ENCODE measurements at places on chromosomes 6 and 20.
A peak's percentile ranks its signal among the peaks of the same experiment; 100 is the strongest.

- DNase-seq, result no peak
Observed at GRCh38 chr20:38250609-38251008, 9.9 kb downstream of the KIAA1755 start.

DNA sequence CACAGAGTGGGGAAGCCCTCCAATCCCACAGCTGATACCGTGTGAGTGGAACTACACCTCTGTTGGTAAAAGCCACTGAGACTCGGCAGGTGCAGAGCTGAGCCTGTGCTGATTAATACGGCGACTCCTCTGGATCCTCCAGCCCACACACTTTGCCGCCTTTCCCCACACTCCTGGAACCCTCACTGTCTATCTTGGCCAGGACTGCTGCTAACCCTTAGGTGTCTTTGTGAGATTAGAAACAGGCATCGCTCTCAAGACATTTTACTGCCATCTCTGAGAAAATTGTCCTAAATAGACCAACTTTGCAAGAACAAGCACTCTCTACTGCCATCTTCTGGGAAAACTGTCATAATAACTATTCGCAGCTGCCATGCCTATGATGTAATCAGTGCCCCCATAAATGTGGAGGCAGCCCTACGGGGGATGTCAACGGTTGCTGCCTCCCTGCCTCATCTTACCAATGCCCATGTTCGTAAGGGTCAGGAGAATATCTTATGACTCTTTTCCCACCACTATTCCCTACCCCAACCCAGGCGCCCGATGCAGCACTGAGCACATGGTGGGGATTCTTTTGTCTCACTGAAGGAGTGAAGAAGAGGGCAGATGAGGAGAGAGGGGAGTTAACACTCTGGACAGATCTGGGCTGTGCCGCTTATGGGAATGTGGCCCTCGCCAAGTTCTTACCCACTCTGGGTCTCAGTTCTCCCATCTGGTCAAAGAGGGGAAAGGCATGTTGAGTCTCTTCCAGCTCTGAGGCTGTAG, 26.1 kb upstream of the KCNB1 start:
- DNase-seq, result peak; percentile 20

DNA sequence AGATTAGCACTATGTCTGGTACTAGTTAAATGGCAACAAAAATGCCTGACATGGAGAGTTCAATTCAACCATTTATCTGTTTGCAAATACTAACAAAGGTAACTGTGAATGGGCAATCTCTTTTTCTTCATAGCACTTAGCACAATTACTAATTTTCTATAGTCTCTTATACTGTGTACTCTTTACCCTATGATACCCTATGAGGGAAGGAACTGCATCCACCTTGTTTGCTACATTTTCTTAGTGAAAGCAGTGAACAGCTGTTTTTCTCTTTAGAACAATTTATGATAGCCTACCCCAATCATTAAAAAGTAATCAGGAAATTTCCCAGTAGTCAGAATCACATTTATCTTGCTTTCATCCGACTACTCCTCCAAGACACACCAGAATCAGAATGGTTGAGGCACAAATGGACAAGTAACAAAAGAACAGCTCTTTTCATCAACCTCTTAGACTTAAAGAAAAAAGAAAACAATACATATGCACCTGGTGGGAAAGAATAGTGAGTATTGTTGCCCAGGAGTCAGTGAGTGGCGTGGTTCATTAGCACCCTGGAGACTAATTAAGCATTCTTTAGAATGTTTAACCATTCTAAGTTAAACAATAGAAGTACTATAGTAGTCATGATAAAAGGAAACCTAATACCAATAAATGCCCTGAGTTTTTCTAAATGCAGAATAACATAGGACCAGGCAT, 16.7 kb downstream of the ZNF292 start:
- DNase-seq, result no peak

DNA sequence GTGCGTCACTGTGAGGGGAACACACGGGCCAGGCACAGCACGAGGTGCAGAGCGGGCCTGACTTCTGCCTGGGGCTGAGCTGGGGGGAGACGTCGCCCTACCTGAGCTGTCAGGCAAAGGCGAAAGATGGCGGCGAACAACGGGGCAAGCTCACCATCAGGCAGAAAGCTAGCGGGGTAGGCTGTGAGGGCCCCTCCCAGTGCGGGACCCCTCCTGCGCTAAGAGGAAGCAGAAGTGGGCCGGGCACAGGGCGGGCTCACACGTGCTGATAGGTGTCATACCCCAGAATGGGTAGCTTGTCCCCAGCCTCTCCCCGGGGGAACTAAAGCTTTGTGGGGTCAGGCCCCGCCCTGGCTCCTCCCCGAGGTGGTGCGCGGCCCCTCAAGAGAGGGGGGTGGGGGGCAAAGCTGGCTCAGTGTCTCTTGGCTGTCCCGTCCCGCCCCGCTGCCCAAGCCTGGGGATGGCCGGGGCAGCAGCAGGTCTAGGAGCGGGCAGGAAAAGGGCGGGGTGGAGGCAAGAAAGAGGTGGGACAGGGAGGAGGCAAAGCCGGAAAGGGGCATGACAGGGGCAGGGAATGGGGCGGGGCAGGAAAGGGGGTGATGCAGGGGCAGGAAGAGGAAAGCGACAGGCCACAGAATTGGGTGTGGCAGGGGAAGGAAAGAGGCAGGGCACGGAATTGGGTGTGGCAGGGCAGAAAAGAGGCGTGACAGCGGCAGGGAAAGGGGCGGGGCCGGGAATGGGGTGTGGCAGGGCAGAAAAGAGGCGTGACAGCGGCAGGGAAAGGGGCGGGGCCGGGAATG, 14.7 kb downstream of the UCKL1 start:
- no peak for DNase-seq

DNA sequence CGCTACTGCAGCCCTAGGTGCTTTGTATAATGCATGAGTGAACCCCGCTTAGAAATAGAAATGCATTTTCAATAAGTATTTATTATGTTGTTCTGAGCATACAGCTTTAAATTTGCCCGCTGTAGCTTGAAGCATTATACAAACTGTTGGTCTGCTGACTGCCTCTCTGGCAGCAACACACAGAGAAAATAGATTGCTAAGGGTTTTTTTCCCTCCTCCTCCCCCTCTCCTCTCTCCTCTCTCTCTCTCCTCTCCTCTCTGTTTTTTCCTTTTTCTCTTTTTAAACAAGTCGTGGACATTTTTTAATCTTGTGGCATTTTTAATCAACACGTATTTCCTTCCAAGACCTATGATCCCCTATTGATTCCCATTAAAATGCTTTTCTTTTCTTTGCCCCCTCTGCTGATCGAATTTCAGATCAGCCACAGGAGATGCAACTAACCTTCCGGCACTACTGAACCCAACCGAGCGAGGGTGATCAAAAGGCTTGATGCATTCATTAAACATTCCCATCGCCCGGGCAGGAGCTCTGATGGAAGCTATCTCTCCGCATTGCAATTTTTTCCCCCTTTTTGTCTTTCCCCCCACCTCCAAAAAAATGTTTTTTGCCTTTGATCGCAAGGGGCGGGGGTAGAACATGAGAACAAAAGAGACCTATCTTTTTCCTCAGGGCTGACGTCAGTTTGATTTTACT, 90.7 kb upstream of the ARID1B start:
- peak; percentile 44 for DNase-seq

DNA sequence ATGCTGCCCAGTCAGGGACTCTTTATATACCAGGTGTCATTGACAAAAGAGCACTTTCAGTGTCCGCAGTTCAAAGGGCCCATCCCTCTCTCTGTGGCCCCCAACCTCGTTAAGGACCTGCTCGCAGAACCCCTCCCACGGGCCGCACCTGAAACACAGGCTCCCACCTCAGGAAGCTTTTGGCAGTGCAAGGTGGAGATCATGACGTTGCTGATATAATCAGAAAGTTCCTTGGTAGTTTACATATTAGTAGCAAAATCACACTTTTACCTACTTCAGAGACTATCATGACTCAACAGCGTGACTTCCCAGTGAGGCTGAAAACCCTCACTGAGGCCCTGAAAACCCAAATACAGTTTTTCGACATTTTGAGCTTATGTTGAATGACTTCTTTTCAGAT, 4.1 kb downstream of the TTLL2 start:
- DNase-seq, result no peak

DNA sequence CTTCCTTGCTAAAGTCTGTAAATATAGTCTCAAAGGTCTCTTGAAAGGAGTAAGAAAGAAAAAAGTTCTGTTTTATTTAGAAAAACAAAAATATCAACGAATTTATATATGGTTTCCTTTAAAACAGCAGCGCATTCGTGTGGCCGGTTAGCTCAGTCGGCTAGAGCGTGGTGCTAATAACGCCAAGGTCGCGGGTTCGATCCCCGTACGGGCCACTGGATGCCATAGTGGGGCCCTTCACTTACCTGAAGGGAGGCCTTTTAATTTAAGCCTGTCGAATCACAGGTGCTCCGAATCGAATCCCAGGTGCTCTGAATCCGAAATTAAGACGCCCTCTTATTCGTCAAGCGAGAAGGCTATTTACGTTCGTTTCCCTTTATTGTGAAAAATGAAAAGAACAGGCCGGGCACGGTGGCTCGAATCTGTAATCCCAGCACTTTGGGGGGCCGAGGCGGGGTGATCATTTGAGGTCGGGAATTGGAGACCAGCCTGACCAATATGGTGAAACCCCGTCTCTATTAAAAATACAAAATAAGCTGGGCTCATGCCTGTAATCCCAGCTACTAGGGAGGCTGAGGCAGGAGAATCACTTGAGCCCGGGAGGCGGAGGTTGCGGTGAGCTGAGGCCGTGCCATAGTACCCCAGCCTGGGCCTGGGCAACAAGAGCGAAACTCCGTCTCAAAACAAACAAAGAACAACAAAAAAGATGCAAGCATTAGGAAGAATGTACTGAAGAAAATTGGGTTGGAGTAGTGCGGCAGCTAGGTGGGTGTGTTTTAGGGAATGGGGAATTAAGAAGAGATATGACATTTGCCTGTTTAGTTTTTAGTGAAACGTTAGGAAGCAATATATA, 195.8 kb upstream of the ZNF184 start:
- peak; percentile 36 for DNase-seq

DNA sequence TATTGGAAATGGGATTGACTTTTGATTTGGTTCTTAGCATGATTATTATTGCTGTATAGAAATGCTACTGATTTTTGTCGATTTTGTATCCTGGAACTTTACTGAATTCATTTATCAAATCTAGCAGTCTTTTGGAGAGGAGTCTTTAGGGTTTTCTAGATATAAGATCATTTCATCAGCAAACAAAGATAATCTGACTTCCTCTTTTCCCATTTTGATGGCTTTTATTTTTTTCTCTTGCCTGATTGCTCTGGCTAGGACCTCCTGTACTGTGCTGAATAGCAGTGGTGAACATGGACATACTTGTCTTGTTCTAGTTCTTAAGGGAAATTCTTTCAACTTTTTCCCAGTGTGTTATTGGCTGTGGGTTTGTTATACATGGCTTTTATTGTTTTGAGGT, 64.6 kb downstream of the ZC2HC1B start:
- no peak for DNase-seq

GRCh38 chr6:17156966-17157365, 55.1 kb downstream of the STMND1 start:
- no peak for DNase-seq

DNA sequence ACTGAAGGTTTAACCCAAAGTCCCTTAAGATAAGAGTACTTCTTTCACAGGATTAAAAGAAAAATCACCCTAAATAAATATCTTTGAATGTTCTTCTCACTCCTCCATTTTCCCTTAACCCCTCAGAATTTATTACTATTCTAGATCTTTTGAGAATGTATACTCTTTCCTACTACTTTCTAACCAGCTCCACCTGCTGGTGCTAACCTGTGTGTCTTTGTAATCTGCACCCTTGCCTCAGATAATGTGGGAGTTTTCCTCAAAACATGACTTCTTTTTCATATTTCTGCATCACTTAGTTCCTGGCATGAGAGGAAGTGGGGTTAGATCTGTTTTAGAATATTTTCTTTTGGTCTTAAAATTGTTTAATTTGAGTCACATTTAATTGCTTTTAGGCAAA, 394.2 kb downstream of the BMP2 start:
- DNase-seq, result no peak

- DNase-seq, result no peak
Observed at GRCh38 chr6:92714346-92714745, 705.0 kb downstream of the EPHA7 start.

- no peak for DNase-seq
Observed at GRCh38 chr20:57891014-57891413, 181.2 kb upstream of the PMEPA1 start.

- DNase-seq, result no peak
Observed at GRCh38 chr6:165847407-165848085, 184.5 kb upstream of the PDE10A start.

DNA sequence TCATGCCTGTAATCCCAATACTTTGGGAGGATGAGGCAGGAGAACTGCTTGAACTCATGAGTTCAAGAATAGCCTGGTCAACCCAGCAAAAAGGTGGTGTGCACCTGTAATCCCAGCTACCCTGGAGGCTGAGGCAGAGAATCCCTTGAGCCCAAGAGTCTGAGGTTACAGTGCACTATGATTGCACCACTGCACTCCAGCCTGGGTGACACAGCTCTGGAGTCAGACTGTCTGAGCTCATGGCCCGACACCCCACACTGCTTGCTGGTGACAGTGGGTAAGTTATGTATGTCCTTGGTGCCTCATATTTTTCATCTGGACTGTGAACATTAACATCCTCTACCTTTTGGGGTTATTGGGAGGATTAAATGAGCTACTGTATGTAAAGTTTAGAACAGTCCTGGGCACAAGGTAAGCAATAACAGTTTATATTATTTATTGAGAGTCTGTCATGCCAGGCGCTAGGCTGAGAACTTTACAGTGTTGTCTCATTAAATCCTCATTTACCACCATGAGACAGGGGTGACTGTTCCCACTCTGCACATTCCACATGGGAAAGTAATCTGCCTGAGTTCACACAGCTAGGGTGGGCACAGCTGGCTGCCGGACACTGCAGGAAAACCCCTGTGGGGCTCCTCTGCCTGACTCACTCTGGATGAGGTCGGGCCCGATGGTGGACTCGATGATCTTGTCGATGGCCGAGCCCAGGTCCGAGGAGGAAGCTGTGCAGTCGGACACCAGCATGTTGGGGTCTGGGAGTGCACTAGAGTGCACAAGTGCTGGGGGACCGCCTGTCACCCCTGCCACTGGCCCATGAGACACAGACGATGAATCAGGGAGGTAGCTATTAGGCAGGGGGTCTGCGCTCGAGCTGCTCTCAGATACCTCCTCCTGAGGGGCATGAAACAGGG, 2.9 kb downstream of the ZNF335 start:
- DNase-seq, result no peak

GRCh38 chr6:71388068-71388744, 99.6 kb downstream of the OGFRL1 start:
- DNase-seq, result no peak

DNA sequence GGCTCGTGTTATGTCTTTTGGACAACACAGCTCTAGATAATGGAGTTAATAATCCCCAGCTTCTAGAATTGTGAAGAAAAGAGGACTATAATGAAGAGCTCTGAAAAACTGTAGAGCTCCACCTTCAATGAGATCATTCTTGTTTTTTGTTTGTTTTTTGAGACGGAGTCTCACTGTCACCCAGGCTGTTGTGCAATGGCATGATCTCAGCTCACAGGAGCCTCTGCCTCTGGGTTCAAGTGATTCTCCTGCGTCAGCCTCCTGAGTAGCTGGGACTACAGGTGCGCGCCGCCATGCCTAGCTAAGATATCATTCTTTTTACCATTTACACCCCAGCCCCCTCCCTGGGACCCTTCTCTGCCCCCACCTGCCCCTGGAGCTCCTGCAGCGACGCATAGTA, 36.6 kb downstream of the ERGIC3 start:
- no peak for DNase-seq

GRCh38 chr6:87099472-87099871, 4.6 kb upstream of the CGA start:
- DNase-seq, result peak; percentile 11

- no peak for DNase-seq
Observed at GRCh38 chr6:13695252-13695651, 16.4 kb downstream of the RANBP9 start.

Data from large intestine (tissue), 12 donors.